Smooth muscle cell of trachea (primary cell): ENCODE measurements at places on chromosomes 6 and 20. TPM values are rescaled to one million over a fixed set of nuclear protein-coding genes. Genes with fewer than 3 reads are reported as not detected.

Gene FBXO5
- 3.8 and 21.4 TPM in 2 replicates for total RNA-seq

Gene DEF6
- total RNA-seq = 0.50 and 0.87 TPM in 2 replicates

Gene RAMACL
- 1.8 and 2.5 TPM in 2 replicates for total RNA-seq

Gene VARS2
- 17.0 and 24.3 TPM in 2 replicates for total RNA-seq

Gene ZNF831
- total RNA-seq = not detected in 2 replicates

Gene FOXC1
- 5.4 and 7.6 TPM in 2 replicates for total RNA-seq

Gene FAXC
- total RNA-seq = 0.66 and 1.3 TPM in 2 replicates

Gene SLC35D3
- total RNA-seq = not detected in 2 replicates

Gene ZC3H12D
- total RNA-seq = 0.15 and 0.17 TPM in 2 replicates

Gene SIRPB1
- 0.29 and 1.2 TPM in 2 replicates for total RNA-seq

Gene IMPG1
- not detected in 2 replicates for total RNA-seq

Gene SNAP25
- total RNA-seq = 9.6 and 19.5 TPM in 2 replicates

Gene ID4
- total RNA-seq = 3.6 and 3.8 TPM in 2 replicates

Gene WFDC10B
- total RNA-seq = not detected in 2 replicates

Gene KCNK15
- total RNA-seq = 0.29 and 1.3 TPM in 2 replicates

Gene FAM184A
- total RNA-seq = 0.29 and 0.50 TPM in 2 replicates

Gene RNF39
- under 0.01 TPM in 1 of 2 replicates, not detected in the other for total RNA-seq

Gene FBXL4
- total RNA-seq = 15.0 and 15.7 TPM in 2 replicates

Gene ERVFRD-1
- total RNA-seq = not detected in 2 replicates

Gene SLC22A16
- total RNA-seq = 0.15 TPM in 1 of 2 replicates, not detected in the other

Gene PMEPA1
- total RNA-seq = 0.29 and 0.33 TPM in 2 replicates

Gene LST1
- total RNA-seq = not detected in 2 replicates

Gene MRPS10
- 41.5 and 65.3 TPM in 2 replicates for total RNA-seq

Gene NKX2-2
- total RNA-seq = not detected in 2 replicates

Gene CD93
- total RNA-seq = 1.0 TPM in 1 of 2 replicates, not detected in the other

Gene OR12D3
- not detected in 2 replicates for total RNA-seq

Gene PRPF6
- 66.0 and 73.3 TPM in 2 replicates for total RNA-seq

Gene HLA-DRB1
- 0.17 TPM in 1 of 2 replicates, not detected in the other for total RNA-seq

Gene YIPF3
- total RNA-seq = 92.6 and 152 TPM in 2 replicates

Gene PHACTR1
- 1.5 and 2.3 TPM in 2 replicates for total RNA-seq

Gene HEBP2
- 41.2 and 55.9 TPM in 2 replicates for total RNA-seq

Gene C6orf52
- 0.50 and 0.58 TPM in 2 replicates for total RNA-seq

Gene BYSL
- 9.5 and 11.1 TPM in 2 replicates for total RNA-seq

Gene ANKRD6
- 1.8 and 2.2 TPM in 2 replicates for total RNA-seq

Gene RIPOR3
- 10.6 and 27.3 TPM in 2 replicates for total RNA-seq

Gene COX4I2
- not detected in 2 replicates for total RNA-seq

Gene AURKA
- 10.4 and 66.9 TPM in 2 replicates for total RNA-seq

Gene CST2
- not detected in 2 replicates for total RNA-seq

Gene MUC22
- total RNA-seq = under 0.01 TPM in 1 of 2 replicates, not detected in the other

Gene NFKBIL1
- total RNA-seq = 23.3 and 41.0 TPM in 2 replicates

Gene NOL4L
- total RNA-seq = 2.6 and 4.0 TPM in 2 replicates

Gene ELOVL5
- total RNA-seq = 72.3 and 89.2 TPM in 2 replicates

Gene SLC35F1
- under 0.01 TPM in 1 of 2 replicates, not detected in the other for total RNA-seq
